Activated naive CD4-positive, alpha-beta T cell treated with anti-CD3 and anti-CD28 coated beads, Interleukin-2, amount 50 U/mL, for 72 hours (primary cell): ENCODE measurements at places on chromosomes 1 and 21. TPM values are rescaled to one million over a fixed set of nuclear protein-coding genes. Genes with fewer than 3 reads are reported as not detected.

DNA sequence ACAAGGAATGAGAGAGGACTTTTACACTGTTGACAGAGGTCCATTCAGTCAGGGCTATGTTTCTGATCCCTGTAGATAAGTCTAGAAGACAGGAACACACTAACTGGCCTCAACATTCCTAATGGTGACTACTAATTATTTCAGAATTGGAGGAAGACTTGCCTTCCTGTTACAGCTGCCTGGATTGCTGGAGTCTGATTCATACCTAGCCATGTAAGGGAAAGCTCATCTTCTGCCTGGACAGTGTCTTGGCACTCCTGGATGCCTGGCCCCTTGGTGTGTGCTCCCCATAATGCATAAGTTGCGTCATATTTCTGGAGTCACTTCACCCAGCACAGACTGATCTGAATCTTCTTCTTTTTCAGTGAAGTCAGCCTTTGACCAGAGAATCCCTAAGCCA, 326.0 kb upstream of the RUNX1 start:
- no peak for DNase-seq

DNA sequence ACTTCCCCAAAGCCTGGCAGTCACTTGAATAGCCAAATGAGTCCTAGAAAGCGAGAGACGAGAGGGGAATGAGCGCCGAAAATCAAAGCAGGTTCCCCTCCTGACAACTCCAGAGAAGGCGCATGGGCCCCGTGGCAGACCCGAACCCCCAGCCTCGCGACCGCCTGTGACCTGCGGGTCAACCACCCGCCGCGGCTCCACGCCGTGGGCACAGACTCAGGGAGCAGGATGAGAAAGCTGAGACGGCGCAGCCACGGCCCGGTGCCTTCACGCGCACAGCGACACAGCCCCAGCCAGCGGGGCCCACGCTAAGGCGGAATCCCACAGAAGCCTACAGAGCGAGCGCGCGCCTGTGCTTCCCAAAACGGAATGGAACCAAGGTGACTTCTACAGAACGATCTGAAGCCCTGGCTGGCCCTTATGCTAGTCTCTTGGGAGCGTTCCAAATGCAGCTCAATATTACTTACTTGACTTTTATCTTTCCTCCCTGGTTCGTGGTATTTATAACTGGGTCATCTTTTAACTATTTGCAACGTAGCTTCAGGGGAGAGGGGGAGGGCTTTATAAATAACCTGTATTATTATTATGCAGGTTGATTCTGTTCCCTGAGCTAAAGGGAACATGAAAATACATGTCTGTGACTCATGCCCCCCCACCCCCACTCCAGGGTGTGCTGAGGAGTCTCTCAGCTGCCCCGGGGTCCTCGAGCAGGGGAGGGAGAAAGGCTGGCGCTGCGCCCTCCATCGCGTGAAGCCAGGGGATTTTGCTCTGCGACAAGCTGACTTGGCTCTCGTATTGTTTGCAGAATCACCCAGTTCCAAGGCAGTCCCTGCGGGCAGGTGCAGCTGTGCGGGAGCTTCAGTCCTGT, 1.7 kb downstream of the TSPEAR start:
- DNase-seq, result no peak

DNA sequence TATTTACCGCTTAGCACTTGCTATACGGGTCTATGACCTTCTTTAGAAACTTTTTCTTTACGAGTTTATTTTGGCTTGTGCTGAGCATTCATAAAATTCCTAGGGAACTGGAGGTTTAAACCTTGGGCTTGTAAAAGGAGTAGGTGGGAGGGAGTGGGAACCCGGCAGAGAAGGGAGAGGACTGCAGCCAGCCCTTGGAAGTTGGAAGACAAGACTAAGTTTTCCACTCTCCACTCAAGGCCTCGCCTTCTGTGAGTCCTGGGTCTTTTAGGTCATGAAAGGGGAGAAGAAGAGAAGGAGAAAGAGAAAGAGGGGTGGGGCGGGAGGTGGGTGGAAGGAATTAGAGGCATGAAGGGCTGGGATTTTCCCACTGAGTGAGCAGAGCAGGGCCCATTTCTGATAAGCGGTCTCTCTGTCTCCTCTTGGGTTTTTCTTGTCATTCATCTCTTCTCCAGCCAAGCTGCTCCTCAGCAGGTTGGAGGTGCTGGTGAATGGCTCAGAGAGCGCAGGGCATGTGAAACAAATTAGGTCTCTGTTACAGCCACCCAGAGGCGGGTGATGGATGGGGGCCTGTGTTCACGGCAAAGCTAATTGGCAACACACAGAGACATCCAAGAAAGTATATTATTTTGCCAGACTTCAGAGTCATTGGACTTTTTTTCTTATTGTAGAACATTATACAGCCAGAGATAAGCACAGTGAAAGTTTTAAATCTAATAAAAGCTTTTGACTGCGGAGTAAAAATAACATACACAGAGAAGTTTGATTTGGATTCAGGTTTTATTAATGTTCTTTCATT, 247.3 kb downstream of the FOXD2 start:
- no peak for DNase-seq

DNA sequence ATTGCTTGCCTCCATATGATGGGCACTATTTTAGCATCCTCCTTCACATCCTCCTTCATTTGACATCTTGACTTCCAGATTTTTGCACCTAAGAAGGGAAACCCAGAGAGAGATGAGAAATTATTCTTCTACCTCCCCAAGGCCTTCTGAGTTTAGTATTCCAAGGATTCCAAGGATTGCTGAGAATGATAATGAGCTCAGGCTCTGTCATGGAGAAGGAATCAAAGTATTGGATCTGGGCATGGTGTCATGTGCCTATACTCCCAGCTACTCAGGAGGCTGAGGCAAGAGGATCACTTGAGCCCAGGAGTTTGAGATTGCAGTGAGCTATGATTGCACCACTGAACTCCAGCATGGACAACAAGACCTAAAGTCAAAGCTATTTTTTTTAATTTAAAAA, 26.6 kb upstream of the ZNF281 start:
- no peak for DNase-seq

Gene CNR2
- 0.05 TPM for total RNA-seq

DNA sequence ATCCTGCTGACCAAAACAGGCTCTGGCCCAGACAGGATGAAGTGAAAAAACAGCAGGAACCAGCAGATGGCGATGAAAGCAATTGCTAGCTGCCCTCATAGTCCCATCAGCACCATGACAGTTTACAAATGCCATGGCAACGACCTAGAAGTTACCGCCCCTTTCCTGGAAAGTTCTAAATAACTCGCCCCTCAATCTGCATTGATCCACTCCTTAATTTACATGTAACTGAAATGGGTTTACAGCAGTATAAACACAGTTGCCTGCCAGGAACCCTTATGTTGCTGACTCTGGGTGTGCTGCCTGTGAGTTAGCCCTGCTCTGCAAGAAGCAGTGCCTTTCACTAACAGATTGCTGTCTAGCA, 65.5 kb upstream of the CR1L start:
- peak; percentile 37 for DNase-seq

- no peak for DNase-seq
Observed at GRCh38 chr1:196450143-196451095, 157.8 kb downstream of the KCNT2 start.

Gene FLG2
- not detected for total RNA-seq

DNA sequence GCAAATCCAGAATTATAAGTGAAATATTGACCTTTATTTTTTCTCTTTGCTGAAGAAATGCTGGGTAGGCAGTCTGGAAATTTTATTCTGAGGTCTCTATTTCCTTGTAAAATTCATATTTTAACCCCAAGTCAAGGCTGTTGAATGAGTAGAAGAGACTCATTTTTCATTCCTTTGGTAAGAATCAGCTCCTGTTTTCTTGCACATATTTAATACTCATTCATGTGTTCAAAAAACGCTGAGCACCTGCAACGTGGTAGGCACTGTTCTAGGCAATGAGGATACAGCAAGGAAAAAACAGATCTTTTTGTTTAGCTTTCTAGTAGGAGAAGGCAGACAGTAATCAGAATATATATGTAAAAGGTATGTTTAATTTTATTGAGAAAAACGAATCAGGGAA, 1.5 kb downstream of the PRKAA2 start:
- no peak for DNase-seq

DNA sequence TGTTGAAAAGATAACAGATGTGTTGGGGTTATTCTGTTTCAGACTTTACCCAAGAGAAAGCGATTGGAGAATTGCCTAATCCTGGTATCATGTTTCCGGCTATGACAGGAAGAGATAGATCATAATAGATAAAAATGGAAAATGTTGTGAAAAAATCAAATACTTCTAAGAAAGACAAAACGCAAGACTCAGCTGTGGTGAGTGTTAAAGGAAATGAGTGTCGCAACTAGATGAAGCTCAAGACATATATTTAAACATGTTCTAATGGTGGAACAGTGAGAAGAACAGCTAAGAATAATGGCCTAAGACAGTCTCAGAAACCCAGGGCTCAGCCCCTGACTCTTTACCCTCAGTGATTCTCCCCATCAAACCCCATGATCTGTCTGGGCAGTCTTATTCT, 426.7 kb upstream of the RUNX1 start:
- no peak for DNase-seq

GRCh38 chr1:164914208-164914607, 355.2 kb downstream of the PBX1 start:
- no peak for DNase-seq

DNA sequence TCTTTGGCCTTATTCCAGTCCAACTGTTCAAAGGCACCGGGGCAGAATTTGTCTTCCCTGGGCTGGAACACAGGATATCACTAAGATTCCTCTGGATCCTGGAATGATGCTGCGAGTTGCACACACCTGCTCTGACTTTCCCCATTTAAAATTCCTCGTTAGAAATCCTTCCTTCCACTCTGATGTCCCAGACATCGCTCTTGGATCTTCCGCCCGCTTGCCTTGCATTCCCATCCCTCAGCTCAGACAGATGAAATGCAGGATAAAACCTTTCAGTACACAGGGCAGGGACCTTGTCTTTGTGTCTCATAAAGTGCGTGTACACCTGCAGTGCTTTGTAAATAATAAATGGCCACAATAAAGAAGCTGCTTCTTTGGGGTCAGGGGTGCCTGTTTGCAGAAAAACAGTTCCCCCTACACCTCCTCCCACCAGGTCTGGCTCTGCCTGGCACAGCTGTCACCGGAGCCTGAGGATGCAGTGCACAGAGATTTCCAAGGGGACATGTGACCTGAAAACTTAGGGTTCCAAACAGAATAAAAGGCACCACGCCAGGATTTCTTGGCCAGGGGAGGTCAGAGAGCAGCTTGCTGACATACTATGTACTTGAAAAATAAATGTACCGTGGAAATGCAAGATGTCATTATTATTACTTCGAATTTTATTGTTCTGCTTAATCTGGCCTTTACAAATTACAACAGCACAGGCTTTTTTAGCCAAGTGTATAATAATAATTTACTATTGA, 62.9 kb upstream of the SYT6 start:
- DNase-seq, result no peak

- peak; percentile 51 for DNase-seq
Observed at GRCh38 chr1:179121159-179121938, 39.5 kb downstream of the TOR3A start.

DNA sequence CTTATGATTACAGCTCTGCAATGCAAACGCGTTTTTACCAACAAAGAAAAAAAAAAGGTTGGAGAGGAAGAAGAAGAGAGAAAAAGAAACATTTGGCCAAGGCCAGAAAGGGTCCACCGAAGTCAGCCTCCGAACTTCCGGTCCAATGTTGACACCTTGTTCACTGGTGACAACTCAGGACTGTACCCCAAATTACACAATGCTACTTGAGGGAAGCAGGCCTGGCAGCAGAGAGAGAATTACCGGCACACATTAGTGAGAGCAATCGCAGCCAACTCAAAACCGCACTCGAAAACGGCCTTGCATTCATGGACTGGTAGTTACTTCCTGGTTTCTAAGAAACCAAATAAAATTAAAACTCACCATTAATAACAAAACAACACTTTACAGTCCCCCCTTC, 652.5 kb downstream of the KIF26B start:
- no peak for DNase-seq

Gene ATP6V1G3
- not detected for total RNA-seq

GRCh38 chr1:7363450-7363849, 407.6 kb upstream of the VAMP3 start:
- no peak for DNase-seq

Gene ANKRD34A
- total RNA-seq, result 9.1 TPM
